ENCODE measurements at places on chromosomes 7 and 10.

DNA sequence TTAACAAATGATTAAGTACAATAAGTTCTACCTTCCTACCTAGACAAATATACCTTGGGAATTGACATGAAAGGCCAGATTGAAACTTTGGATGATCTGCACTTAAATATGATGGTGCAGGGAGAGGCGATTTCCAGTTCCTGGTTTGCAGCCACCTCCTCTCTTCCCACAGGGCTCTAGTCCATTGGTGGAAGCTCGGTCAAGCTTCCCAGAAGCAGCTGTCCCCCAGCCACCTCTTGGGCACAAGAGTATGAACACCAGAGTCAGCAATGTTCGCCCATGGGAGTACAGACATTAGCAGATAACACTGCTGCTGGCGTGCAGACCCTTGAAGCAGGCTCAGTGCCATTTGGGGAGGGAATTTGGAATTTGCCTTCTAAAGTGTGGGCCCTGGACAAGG lies 1.5 kb upstream of the CPVL start:
- DNase-seq: no peak

DNA sequence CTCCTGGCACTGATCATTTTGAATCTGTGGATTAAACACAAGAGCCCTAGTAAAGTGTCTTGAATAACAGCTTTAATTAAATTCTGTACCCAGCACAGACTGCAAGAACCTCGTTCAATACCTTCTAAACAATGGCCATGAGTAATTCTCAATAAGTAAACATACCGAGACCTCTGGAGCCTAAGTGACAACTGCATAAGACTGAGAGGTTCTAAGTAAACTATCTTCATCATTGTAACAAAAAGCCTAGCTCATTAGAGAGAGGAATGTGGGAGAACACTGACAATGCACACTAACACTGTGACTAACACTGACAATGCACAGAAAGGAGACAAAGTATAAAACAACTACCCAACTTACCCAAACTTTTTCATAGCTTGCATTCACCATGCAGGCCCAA lies 117.4 kb downstream of the ELAPOR2 start:
- DNase-seq: no peak

DNA sequence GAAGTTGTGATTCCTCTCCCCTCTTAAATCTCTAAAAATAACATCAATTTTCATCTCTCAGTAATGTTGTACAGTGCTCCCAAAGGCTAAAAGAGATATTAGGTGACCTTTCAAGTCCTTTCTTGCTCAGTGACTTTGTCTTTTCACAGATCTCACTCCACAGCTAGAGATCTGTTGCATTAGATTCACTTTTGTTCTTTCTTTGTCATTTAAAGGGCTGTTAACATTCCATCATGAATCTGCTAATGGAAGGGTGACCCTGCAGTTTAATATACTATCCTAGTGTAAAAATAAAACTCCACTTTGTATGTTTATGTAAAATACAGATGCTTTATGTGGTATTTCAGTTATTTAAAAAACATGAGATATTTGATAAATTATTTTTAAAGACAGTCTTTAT lies 30.5 kb downstream of the GNAI1 start:
- no peak for DNase-seq

- no peak for DNase-seq
Measured at GRCh38 chr10:110355922-110356627, 51.4 kb upstream of the SMNDC1 start.

GRCh38 chr10:1363446-1364121 lies 307.4 kb downstream of the WDR37 start:
- no peak for DNase-seq

DNA sequence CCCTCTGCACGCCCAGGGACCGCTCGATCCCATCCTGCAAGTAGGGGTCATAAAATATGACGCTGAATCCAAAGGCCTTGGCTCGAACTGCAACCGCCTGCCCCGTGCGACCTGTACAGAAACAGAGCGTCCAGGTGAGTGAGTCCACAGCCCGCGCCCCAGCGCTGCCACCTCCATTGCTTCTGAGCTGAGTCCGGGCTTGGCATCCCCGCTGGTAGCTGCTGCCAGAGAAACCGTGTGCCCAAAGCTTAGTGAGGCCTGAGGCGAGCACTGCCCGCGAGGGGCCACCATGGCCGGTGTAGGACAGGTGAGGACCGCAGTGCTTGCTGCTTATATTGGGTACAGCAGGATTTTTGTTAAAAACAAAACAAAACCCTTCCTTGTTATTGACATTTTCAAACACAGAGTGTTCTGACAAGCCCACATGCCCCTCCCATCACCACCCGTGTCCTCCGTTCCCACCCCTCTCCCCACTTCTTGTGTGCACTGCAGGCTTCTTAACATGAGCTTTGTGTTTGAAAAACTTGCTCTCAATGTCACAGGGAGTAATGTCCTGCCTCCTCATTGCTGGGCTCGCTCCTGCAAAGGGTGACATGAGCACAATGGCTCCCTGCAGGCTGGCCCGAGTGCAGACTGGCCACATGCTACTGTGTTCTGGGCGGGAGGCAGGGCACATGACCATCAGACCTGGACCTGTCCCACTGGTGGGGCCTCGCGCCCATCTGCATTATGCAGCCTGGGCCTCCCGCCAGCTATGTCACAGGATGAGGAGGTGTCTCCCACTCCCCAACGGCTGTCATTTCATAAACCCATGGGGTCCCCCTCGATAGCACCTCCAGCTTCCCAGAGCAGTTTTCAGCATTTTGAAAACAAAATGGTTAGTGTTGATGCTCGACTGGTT lies 52.9 kb downstream of the ZRANB1 start:
- DNase-seq: no peak

DNA sequence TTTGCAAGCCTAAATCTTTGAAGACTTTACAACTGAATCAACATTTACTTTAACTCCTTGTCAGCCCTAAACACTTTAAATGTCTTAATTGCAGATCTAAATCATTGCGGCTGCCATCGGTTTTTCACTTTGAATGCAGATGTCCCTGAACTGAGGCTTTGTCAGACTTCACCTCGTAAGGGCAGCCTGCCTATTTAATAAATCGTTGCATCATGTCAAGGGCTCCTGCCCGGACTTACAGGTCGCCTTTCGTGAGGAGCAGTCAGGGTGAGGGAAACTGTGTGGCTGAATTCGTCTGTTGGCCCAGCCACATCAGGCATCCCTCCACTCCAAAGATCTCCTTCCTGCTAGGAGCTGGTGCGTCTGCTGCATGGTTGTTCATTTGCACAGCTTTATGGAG lies 368.2 kb upstream of the NPVF start:
- no peak for DNase-seq

DNA sequence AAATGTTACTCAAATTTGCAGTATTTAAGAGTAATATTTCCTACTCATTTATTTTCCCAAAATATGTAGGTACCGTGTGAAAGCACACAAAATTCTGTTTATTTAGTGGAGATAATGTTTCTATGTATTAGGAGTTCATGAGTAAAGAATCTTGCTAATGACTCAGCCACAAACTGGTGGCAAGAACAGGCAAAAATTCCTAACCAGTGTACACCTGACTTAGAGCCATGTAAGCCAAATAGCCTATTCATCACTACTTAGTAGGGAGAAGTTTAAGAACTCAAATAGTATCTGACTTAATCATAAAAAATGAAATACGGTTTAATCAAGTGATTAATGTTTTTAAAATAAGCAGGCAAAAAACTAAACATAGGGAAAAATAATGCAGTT lies 169.0 kb downstream of the SRPK2 start:
- DNase-seq: no peak

DNA sequence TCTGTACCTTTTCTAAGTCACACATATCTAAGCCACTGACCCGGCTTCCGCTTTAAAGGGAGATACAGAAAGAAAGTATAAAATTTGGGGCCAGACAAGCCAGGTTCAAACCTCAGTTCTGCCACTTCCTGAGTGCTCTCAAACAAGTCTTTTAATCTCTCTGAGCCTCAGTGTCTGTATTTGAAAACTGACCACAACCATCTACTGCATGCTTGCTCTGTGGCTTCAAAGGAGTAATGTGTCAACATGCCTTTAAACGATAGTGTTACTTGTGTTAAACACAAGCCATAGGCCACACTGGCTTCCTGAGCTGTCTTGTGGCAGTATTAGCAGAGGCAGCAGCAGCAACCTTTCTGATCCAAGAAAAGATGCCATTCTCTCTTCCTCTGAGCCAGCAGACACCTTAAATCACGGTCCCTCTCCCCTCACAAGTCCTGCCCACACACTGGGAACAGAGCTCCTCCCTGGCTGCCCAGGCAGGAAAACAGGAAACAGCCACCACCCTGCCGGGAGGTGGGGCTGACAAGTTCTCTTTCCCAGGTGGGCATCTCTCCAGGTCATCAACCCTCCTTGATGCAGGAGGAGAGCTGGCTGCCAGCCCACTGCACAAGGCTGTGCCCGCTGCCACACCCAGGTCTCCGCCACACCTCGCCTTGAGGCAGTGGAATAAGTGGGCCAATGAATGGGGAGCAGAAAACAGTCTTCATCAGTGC lies 10.7 kb downstream of the HIP1 start:
- no peak for DNase-seq

Data from stimulated activated CD8-positive, alpha-beta memory T cell treated with anti-CD3 and anti-CD28 coated beads, Interleukin-7, amount 100 ng/mL, for 1 hour (primary cell).